Bone marrow (tissue), 2 donors: ENCODE measurements at places on chromosomes 12 and 14.

GRCh38 chr12:64571411-64571810 lies 38.9 kb upstream of the RASSF3 start:
- no peak for DNase-seq

- DNase-seq, result no peak
Observed at GRCh38 chr12:57616383-57617101, 5.3 kb downstream of the ARHGEF25 start.

DNA sequence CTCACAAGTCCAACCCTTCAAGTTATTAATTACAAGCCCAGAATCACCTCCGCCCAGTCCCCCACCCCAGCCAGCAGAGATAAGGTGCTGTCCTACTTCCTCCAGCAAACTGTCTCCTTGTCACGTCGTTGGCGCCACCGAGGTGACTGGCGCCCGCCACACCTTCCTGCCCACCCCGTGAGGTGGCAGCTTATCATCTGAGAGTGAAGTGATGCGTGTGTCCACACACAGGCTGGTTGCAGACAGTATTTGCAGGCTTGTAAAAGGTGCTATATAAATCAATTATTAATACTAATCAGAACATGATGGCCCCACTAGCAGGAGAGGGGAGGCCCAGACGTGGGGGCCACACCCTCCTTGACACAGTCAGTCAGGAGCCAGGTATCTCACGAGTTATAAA lies 786.6 kb upstream of the TBX3 start:
- no peak for DNase-seq

DNA sequence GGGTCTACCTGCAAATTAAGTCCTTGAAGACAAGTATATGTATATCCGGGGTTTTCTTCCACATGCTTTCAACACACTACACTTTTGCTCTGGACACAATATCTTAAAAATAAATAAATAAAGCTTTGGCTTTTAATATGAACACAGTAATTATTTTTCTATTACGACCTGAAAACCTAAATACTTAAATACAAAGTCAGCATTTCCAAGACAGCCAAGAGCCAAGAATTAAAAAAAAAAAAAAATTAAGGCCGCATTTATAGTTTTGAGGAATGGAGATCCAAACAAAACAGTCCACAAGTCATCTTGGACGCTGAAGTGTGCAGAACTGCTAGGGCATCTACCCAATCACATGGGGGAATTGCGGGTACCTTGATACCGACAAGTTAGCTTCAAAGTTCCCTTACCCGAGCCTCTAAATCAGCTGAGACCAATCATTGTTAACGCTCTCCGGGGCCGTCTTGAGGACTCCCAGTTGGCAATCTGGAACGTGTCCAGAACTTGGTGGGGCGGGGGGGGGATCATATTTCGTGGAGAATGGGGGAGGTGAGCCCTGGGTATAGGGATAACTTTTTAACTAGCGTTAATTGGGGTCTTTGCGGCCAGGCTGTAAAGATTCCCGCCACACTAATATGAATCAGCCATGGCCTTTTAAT lies 731 bp upstream of the PCNX4 start:
- no peak for DNase-seq

- DNase-seq, result no peak
Observed at GRCh38 chr12:51393676-51394545, 2.7 kb upstream of the GALNT6 start.

DNA sequence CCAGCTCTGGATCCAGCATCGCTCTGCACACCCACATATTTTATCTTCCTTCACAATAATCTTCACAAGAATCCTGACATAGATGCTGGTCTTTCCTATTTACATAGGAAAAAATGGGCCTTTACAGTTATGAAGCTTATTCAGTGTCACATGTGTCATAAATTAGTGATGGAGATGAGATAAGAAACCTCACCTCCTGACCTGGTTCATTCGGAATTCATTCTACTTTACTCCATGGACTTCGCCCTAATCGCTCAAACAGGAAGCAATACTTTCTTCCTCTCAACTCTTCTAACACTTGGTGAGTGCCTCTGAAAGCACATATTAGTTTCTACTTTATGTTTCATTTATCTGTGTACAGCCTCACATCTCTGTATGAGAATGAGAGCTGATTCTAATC lies 12.0 kb upstream of the SINHCAF start:
- DNase-seq, result no peak

- no peak for DNase-seq
Observed at GRCh38 chr12:11676052-11676451, 26.6 kb downstream of the ETV6 start.
